ENCODE measurements at places on chromosomes 7 and 10.

GRCh38 chr10:10796061-10796773, 221.5 kb upstream of the CELF2 start:
- no peak for DNase-seq

- no peak for DNase-seq
Measured at GRCh38 chr10:88949912-88950837, 2.4 kb downstream of the ACTA2 start.

- no peak for DNase-seq
Measured at GRCh38 chr10:28587970-28588290, 55.0 kb downstream of the WAC start.

- DNase-seq = peak; percentile 49
Measured at GRCh38 chr10:6464862-6465430, 115.1 kb downstream of the PRKCQ start.

DNA sequence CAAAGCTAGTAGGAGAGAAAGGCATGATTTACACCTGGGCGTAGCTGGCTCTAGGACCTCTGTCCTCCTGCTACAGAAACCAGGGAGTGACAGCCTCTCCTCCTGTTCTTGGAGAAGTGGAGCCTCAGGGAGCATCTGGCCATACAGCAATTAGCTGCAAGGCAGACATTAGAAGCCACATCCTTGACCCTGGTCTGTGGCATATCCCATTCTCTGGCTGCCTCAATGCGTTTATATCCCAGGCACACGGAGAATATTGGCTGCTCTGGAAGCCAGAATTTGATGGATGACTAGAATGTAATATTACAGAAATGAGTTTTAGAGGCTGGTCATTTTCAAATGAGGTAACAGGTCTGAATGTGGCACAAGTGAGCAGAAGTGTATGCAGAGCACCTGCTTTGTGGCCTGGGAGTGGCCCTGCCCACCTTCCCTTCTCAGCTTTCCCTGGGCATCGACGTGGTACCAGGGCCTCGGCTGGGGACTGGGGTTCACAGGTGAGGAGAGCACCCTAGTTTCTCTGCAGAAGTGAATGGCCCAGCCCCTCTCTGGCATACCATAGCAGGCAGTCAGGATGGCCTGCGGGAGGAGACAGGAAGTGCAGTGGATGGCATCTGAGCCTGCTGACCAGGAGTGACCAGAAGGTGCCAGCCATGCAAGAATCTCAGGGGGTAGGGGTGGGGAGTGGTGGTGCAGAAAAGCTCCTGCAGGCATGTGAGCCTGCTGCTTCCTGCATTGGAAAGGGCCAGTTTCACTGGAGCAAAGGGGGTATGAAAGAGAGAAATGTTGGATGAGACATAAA, 367.2 kb upstream of the ZNF32 start:
- DNase-seq = no peak

DNA sequence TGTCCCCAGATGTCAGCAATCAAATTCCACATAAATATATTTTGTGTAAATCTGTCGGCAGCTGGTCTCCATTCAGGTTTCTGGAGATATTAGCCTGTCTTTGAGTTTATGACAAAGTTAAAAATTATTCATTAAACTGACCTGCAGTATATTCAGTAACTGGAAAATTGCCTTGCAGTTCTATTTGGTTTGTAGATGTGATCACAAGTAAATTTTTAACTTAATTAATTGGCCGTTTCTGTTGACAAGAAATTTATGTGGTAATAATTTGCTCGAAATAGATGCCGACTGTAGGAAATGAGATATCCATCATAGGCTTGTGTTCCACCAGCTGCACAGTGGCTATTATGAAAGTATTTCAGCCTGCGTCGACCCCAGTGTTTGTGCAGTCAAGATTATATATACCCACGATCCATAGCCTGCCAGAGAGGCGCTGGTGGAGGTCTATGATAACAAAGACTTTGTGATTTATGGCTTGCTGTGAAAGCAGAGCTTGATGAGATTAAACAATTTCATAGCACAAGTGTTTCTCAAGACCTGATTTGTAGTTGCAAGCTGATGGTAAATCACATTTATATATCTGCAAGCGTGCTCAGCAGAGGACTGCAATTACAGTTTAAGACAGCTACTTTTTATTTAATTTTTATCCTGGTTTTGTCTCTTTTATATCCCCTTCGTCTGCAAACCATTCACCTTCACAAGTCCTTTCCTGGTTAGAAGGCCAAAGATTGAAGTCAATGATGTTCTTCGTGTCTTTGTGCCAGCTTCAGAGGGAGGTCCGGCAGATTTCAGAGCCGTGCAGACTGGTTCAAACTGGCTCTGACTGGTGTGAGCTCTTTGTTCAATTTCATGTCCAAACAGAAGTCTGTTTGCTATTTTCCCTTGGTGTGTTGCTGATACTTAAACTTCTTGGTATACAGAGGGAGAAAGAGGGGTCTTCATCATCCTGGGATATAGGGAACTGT, 850.9 kb downstream of the LRMDA start:
- DNase-seq = no peak

DNA sequence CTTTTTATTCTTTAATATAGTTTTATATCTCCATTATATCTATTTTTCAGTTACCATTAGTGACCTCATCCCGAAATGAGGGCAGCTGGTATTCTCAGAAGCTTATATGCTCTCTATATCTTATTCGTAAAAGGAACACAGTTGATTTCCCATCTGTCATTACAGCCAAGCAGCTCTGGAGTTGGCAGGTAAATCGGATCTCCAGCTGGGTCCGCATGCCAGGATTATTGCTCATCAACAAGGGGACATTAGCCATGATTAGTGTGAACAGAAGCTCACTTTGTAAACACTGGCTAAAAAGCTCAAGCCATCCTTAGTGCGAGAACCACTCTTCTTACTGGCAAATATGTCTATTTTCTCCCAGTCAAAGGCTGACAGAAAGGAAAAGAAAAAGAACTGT, 180.3 kb downstream of the NPSR1 start:
- DNase-seq = no peak

DNA sequence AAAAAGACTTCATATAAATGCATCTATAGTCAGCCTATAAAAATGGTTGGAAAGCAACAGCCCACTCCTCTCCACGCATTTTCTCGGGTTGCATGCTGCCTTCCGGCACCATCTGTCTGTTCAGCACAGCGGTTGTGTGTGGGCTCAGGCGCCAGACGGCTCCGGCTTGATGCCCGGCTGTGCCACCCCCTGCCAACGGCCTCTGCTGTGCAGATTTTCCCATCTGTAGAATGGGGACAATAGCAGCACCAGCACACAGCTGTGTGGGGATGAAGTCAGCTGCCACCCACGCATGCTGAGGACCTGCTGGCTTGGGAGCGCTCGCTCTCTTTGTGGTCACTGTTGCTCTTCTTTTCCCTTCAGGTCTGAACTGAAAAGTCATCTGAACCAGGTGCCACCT, 19.5 kb downstream of the PRKAG2 start:
- DNase-seq = no peak

- DNase-seq = no peak
Measured at GRCh38 chr7:88331322-88331721, 24.6 kb upstream of the STEAP4 start.

GRCh38 chr7:47510192-47510591, 71.7 kb downstream of the TNS3 start:
- no peak for DNase-seq

DNA sequence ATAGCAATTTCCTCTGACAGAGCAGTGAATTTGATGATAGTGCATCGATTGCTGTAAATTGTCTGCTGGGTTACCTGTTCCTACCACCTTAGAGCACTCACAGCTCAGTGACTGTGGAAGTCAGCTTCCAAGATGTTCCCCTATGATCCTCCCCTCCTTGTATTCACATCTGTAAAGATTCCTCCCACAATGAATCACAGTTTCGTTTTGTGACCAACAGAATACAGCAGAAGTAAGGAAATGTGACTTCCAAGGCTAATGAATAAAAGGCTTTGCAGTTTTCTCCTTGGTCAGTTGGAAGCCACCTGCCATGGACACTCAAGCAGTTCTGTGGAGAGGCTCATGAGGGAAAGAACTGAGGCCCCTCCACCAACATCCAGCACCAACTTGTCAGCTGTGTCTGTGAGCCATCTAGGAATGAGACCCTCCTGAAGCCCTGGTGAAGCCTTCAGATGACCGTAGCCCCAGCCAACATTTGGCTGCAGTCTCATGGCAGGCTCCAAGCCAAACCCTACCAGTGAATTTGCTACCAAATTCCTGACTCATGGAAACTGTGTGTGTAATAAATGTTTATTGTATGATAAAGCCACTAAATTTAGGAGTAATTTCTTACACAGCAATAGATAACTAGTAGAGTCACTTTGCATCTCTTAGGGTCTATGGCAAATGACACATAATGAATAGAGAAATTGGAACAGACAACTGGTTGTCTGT, 309.5 kb upstream of the NPVF start:
- no peak for DNase-seq

GRCh38 chr10:31897506-31897905, 31.1 kb downstream of the ARHGAP12 start:
- DNase-seq = no peak

- no peak for DNase-seq
Measured at GRCh38 chr7:102942868-102943267, 30.1 kb downstream of the LRRC17 start.

- DNase-seq = no peak
Measured at GRCh38 chr7:123346766-123347165, 147.0 kb upstream of the SLC13A1 start.

- peak; percentile 60 for DNase-seq
Measured at GRCh38 chr7:21543528-21544302, 876 bp downstream of the DNAH11 start.

DNA sequence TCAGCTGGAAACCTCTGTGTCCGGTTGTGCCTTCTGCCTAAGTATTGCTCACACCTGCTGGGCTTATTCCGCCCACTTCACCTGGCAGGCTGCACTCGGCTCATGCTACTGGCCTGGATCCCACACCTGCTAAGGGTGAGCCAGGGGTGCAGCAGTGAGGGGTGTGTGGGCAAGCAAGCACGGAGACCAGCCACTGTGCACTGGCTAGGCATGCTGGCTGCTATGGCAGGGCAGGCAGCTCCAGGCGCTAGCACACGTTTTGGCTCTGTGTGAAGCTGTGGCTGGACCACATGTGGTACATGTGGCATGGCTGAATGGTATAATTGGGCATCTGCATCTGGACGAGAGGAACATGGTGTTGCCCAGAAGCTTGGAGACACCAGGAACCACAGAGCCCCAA, 940.7 kb downstream of the NRG3 start:
- DNase-seq = no peak

- no peak for DNase-seq
Measured at GRCh38 chr10:43134126-43134905, 3.9 kb upstream of the CSGALNACT2 start.

- peak; percentile 19 for DNase-seq
Measured at GRCh38 chr10:131638049-131638879, 262.5 kb upstream of the PPP2R2D start.

- DNase-seq = no peak
Measured at GRCh38 chr7:20738518-20739481, 47.9 kb downstream of the SP8 start.

GRCh38 chr7:155917836-155918430, 105.7 kb upstream of the SHH start:
- no peak for DNase-seq

DNA sequence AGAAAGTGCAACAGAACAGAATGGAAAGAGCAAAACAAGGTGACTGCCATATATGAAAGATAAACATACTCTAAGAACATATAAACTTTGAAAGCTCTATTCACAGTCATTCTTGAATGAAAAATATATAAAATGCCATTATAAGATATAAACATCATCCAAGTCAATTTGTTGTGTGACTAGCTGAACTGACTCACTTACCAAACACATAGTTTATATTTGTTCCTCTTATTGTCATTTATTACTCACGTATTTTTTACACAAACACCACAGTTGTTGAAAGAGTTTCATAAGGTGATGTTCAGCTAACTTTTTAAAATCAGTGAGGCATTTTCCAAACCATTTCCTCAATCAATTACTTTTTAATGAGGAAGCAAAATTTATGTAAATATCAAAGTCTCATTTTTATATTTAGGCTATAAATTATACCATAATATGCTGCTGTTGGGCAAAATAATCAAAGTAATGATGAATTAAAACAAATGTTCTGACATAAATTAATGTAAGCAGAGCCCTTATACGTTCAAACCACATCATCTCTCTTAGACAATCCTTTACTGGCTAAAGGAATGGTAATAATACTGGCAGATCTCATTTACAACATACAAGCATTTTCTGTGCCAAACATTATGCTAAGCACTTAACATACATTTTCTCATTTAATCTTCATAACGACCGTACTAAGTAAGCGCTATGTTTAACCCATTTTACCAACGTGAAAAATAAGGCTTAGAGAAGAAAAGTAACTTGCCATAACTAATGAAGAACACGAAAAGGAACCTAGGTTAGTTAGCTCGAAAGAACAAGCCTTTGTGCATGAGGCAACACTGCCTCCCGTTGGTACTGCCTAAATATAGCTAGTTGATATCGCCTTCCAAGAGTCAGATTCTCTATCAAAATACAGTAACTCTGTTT, 7.3 kb downstream of the LRRN3 start:
- no peak for DNase-seq

GRCh38 chr10:24958721-24959381, 6.4 kb upstream of the PRTFDC1 start:
- DNase-seq = no peak

GRCh38 chr10:34815185-34816084, at the start of gene PARD3:
Gene PARD3, minus strand, starts transcription at chr10:34815296. Its CDS starts 301 bp downstream, at chr10:34814995.
- no peak for DNase-seq
